NCI-H1436 treated with DMSO at 0.1 percent for 48 hours (cell line): ENCODE measurements at places on chromosomes 12 and 14.

DNA sequence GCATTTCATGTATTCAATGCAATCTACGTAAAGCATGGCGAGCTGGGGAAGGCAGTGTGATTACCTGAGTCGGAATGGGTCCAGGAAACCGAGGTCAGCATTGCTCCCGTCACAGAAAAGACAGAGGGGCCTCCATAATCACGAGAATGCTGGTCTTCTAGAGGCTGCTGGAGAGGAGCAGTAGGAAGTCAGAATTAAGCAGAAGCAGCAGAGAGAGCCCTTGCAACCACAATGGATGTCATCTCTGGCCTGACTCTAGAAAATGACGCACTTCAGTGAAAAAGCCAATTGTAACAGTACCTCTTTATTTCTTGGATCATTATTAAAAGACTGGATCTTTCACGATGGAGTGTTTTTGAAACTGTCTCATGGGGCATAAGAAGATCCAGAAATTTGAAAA, 69.5 kb upstream of the FOXN3 start:
- no peak for DNase-seq

DNA sequence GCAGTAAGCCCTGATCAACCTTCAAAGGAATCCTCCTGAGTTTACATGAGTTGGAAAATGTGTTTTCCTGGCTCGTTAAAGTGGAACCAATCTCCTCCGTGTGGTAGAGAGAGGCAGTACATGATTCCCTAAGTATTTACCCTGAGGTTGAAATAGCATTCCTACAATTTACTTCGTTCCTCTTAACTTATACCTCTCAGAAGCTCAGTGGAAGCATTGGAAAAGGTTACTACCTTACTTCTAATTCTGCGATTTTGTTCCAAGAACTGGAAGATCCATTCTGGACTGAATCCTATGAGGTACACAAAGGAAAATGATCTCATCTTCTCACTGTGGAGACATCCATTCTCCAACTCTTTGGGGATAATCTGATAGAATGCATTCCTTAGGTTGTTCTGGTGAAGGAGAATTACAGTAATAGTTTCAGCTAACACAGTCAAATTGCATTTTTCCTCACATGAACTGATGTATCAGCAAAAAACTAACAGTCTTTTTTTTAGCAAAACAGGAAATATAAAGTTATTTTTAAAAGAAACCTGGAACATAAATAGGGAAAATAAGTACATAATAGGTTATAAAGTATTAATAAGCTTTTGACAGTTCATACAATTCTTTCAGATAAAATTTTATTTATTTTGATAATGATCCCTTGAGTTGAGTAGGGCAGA, 475.6 kb downstream of the PDZRN4 start:
- DNase-seq: no peak

DNA sequence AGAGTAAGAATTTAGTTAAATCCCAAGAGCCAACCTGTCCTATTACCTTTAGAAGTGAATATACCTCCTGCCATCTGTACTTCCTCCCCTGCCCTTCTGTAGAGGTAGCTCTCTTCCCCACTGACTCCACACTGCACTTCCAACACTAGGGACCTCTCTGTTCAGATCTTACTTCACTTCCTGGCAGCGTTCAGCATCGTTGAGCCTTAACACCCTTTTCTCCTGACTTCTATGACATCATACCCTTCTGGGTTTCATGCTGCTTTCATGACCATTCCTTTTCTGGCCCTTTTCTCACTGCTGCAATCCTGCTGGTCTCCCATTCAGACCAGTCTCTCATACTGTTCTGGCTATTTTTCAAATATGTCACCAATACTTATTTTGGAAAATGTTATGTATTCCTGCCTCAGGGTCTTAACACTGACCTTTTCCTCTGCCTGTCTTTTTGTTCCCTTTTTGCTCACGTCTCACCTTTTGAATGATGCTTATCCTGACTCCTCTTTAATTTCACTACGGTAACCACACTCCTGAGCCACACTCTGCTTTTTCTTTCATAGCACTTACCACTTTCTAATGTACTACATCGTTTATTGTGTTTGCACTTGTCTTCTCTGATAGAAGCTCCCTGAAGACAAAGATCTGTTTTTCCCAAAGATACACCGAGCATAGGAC, 67.6 kb downstream of the PLEKHA5 start:
- peak; percentile 25 for DNase-seq

DNA sequence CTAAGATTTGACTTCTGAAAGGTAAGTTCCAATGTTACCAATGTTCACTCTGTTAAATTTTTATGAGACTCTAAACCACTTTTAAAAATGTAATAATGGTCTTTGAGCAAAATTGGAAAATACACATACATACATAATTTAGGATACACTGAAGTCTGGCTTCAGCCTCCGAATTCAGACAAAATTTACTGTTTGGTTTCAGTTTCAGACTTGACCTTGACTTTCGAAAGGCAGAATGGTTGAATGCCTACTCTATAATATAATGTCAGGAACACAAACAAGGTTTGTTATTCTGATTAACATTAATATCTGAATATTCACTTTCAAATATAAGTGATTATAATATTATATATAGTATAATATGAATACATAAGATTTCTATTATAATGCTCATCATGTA, 74.1 kb upstream of the KRAS start:
- DNase-seq: no peak

DNA sequence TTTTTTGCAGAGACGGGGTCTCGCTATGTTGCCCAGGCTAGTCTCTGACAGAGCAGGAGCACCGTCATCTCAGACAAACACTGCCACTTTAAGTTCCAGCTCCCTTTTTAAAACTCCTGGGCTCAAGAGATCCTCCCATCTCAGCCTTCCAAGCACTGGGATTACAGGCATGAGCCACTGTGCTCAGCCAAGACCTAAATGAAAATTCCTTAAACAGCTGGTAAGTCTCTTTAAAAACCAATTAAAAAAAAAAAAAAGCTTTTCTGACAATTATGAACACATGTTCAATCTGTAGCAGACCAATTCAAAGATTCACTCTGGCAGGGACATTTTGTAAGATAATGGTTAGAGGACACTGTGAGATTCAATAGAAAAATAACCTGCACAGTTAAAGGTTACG, 77.8 kb downstream of the HECTD4 start:
- no peak for DNase-seq

GRCh38 chr14:75981426-75982265, at the start of gene TGFB3:
TGFB3 (minus strand) TSS chr14:75981995; CDS start chr14:75980893, 1,102 bp downstream.
- no peak for DNase-seq

DNA sequence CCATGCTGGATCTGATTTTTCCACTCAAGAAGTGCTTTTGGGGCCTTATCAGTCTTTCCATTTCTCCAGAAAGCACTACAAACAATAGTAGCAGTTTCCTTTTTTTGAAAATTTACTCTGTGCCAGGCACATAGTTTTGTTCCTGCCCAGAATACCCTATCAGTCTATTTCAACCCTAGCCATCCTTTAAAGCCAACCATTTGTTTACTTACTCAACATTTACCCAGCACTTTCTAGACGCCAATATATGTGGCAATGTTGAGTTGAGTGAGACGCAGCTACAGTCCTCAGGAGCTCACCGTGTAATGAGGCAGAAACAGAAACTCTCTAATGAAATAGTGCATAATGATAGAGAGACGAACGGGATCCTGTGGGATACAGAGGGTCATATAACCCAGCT, 32.9 kb upstream of the CHST11 start:
- DNase-seq: no peak

DNA sequence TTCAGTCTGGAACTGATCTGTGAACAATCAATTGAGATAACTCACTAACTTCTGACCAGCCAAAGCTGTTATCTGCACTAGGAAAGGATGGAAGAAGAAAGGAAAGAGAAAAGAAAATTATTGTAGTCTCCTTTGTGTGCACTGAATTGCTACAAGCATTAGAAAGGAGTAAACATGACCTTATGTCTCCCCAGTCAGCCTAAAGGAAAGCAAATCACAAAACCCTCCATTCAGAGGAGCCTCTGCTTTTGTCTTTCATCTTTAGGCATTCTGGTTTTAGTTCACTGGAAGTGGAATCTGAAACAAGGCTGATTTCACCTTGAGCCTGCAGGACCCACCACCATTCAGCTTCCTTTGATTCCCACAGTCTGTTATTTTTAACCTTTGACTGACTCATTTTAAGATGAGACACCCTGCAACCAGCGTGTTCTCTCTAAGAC, 26.0 kb downstream of the TBX3 start:
- no peak for DNase-seq
